ENCODE measurements at places on chromosomes 11 and 22.

- H3K4me3 ChIP-seq, result no peak overlapping the region
- no peaks in the 10 kb centered on the region for H3K36me3 ChIP-seq
- no peak for DNase-seq
- H3K27ac ChIP-seq, result no peak overlapping the region
- H3K27me3 ChIP-seq, result peaks cover 39% of the 10 kb centered on the region
Observed at GRCh38 chr11:11391796-11392463, 38.9 kb upstream of the CSNK2A3 start.

GRCh38 chr11:66115638-66116301 lies 45.7 kb downstream of the PACS1 start:
- H3K4me1 ChIP-seq, result peaks cover 82% of the 10 kb centered on the region
- H3K27ac ChIP-seq, result peak overlapping the region; percentile 95
- H3K27me3 ChIP-seq, result no peaks in the 10 kb centered on the region
- peaks cover 6% of the 10 kb centered on the region for H3K36me3 ChIP-seq

GRCh38 chr11:31690041-31690440 lies 121.1 kb downstream of the PAX6 start:
- peaks cover 2% of the 10 kb centered on the region for H3K36me3 ChIP-seq
- H3K4me3 ChIP-seq, result no peak overlapping the region
- no peak for DNase-seq
- peak overlapping the region; percentile 49 for H3K27ac ChIP-seq

GRCh38 chr11:40280159-40281051 lies 1179.0 kb downstream of the LRRC4C start:
- no peak overlapping the region for H3K27ac ChIP-seq
- H3K4me3 ChIP-seq, result no peak overlapping the region
- no peaks in the 10 kb centered on the region for H3K27me3 ChIP-seq
- DNase-seq, result no peak
- H3K36me3 ChIP-seq, result no peaks in the 10 kb centered on the region

DNA sequence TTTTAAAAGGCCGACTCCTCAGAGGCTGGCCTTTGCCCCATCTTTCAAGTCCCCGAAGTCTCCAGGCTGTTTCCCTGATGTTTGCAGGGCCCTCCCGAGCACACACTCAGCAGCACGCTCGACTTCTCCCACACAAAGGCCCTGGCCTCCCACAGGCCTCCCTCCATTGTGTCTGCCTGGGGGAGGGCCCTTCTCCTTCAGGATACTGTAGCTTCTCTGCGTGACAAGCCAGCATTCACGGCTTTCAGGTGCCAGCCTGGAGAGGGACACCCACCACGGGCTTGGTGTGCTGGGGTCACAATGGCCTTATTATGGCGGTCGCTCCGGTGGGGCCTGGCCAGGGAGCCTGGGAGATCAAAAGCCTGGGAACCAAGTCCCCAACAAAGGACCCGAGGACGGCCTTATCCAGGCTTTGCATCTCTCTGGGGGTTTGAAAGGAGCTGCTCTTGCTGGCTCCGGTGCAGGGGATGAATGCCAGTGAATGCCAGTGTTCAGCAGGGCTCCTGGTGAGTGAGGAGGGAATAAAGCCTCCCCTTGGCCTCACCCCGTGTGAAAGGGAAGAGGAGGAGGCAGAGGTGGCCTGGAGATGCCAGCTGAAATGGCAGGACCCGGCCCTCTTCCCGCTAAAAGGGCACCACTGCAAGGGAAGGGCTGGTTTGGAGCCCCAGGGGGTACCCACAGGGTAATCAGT lies 55.0 kb downstream of the TRAF6 start:
- H3K4me3 ChIP-seq, result no peak overlapping the region
- peak overlapping the region; percentile 49 for H3K27ac ChIP-seq
- H3K36me3 ChIP-seq, result peaks cover 50% of the 10 kb centered on the region
- no peaks in the 10 kb centered on the region for H3K27me3 ChIP-seq

DNA sequence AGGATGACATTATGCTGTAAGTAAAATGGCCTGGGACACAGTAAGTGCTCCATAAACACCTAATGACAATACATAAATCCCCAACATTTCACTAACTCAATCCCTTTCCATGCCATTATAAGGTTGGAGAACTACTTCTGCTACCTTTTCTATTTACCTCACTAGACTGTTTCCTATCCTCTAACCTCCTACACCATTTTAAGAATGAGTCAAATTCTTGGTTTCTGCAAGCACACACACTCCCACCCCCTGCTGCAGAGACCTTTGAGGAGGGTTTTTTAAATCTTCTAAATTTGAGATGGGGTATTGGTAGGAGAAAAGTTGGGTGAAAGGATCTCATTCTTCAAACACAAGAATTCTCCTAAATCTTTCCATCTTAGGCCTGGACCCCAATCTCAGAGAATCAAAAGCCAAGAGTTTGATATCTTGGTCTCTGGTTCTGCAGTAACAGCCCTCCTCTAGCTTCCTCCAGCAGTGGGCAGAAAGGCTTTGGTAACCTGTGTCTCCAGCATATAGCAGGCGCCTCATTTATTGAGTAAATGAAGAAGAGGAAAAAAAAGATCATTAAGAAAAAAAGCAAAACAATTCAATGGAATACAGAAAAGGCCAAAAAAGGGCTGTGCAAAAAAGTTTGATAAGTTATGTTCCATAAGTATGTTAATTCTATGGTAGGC lies 42.3 kb downstream of the SYTL2 start:
- DNase-seq, result no peak
- H3K27me3 ChIP-seq, result no peaks in the 10 kb centered on the region
- peak overlapping the region; percentile 39 for H3K27ac ChIP-seq
- H3K4me1 ChIP-seq, result peaks cover 55% of the 10 kb centered on the region

- H3K4me1 ChIP-seq, result peaks cover 17% of the 10 kb centered on the region
- H3K27me3 ChIP-seq, result no peaks in the 10 kb centered on the region
- DNase-seq, result no peak
- H3K36me3 ChIP-seq, result peaks cover 15% of the 10 kb centered on the region
- no peak overlapping the region for H3K4me3 ChIP-seq
- H3K27ac ChIP-seq, result no peak overlapping the region
Observed at GRCh38 chr11:999009-999408, 37.5 kb downstream of the MUC6 start.

DNA sequence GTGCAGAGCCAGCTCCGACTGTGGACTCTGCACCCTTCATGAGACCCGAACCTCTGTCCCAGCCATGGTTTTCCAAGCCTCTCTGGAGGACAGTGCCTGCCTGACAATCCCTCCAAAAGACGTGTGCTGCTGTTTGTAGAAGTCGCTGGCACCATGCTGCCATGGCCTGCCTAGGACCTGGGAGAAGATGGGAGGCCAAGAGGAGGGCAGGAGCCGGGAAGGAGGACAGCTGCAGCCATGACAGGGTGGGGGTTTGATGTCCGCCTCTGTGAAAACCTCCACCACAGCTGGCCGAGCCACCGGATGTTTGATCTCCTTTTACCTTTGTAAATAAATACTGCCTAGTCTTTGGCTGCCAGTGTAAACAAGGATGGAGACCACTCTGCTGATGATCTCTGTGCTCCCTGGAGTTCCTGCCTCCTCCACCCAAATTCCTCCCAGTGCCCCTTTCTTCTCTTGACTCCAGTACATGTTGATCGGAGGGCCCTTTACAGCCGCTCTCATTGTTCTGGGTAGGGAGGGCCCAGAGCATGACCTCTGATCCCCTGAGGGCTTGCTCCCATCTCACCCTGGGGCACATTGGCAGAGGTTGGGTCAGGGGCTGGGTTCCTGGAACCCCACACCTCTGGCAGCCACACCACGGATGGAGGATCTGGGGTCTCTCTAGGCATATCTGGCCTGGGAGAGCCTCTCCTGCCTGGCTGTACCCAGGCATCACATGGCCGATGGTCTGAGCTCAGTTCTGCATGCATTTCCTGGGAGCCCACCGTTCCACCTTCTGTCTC lies 66.9 kb downstream of the BCR start:
- peaks cover 4% of the 10 kb centered on the region for H3K36me3 ChIP-seq
- peaks cover 80% of the 10 kb centered on the region for H3K4me1 ChIP-seq
- no peak overlapping the region for H3K4me3 ChIP-seq

GRCh38 chr11:121311373-121311772 lies 18.8 kb downstream of the SC5D start:
- peaks cover 17% of the 10 kb centered on the region for H3K36me3 ChIP-seq
- H3K4me1 ChIP-seq, result no peaks in the 10 kb centered on the region
- peak overlapping the region; percentile 22 for H3K27ac ChIP-seq
- no peak for DNase-seq
- H3K4me3 ChIP-seq, result no peak overlapping the region
